ENCODE measurements at places on chromosomes 2 and 18. TPM values are rescaled to one million over a fixed set of nuclear protein-coding genes. Genes with fewer than 3 reads are reported as not detected.

The GKN1 gene
- total RNA-seq, result not detected

GRCh38 chr18:46506974-46507586 is 149.9 kb downstream of the LOXHD1 start:
- no peak overlapping the region for H3K4me3 ChIP-seq
- H3K4me1 ChIP-seq, result no peaks in the 10 kb centered on the region
- H3K27ac ChIP-seq, result no peak overlapping the region
- H3K36me3 ChIP-seq, result no peaks in the 10 kb centered on the region

GRCh38 chr18:50327983-50328382 is 40.5 kb upstream of the CXXC1 start:
- H3K4me1 ChIP-seq, result no peaks in the 10 kb centered on the region
- DNase-seq, result no peak
- no peak overlapping the region for H3K4me3 ChIP-seq
- no peaks in the 10 kb centered on the region for H3K36me3 ChIP-seq

DNA sequence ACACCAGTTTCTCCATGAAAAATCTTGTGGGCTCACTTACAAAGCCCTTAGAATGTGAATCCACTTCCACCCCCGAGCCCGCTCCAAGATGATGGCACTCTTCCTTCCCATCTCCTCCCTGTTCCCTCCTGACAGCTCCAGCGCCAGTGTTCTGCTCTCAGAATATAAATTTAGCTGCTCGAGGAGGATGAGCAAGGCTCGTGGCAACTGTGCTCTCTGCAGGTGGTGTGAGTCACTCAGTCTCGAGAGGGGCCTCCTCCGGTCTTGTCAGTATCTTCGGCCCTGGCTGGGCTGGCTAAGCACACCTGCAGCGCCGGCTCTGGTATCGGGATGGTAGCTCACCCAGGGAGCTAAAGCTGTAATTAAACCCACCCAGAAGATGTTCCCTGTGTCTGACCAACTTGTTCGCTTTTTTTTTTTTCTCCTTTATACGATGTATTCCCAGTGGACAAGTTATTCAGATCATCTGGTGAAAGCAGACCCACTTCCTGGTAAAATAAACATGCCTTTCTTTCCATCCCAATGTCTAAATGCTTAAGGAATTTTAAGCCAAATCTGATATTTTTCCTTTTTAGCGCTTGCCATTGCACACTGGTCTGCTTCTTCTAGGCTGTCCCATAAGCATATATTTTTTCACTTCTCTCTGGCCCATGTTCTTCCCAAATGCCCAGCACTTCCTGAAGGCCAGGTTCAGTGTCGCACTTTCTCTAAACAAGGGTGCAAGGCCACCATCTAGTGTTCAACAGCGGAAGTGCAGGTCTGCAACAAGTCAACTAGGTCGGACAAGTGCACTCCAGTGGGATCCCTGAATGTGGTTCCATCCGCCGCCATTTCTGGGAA is 31.4 kb upstream of the YPEL5 start:
- DNase-seq, result peak; percentile 76
- H3K27ac ChIP-seq, result no peak overlapping the region
- H3K36me3 ChIP-seq, result no peaks in the 10 kb centered on the region
- H3K27me3 ChIP-seq, result no peaks in the 10 kb centered on the region

DNA sequence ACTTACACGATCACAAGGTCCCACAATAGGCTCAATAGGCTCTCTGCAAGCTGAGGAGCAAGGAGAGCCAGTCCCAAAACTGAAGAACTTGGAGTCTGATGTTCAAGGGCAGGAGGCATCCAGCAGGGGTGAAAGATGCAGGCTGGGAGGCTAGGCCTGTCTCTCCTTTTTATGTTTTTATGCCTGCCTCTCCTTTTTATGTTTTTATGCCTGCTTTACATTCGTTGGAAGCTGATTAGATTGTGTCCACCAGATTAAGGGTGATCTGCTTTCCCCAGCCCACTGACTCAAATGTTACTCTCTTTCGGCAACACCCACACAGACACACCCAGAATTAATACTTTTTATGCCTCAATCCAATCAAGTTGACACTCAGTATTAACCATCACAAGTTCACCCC is 9.9 kb upstream of the GYPC start:
- no peaks in the 10 kb centered on the region for H3K4me1 ChIP-seq
- DNase-seq, result no peak
- H3K27ac ChIP-seq, result no peak overlapping the region
- H3K27me3 ChIP-seq, result peaks cover 18% of the 10 kb centered on the region
- H3K36me3 ChIP-seq, result no peaks in the 10 kb centered on the region

The KRCC1 gene
- total RNA-seq, result 5.8 TPM

- no peak overlapping the region for H3K27ac ChIP-seq
- peak; percentile 52 for DNase-seq
- H3K27me3 ChIP-seq, result no peaks in the 10 kb centered on the region
- no peak overlapping the region for H3K4me3 ChIP-seq
These were observed 229.1 kb upstream of the RBBP8 start for GRCh38 chr18:22703883-22704585.

- no peak overlapping the region for H3K27ac ChIP-seq
- H3K4me3 ChIP-seq, result no peak overlapping the region
- no peak for DNase-seq
- H3K36me3 ChIP-seq, result no peaks in the 10 kb centered on the region
- no peaks in the 10 kb centered on the region for H3K4me1 ChIP-seq
These were observed 32.7 kb downstream of the ARHGAP25 start for GRCh38 chr2:68767031-68767961.
